Kasumi-1 (cell line): ENCODE measurements at places on chromosomes 3 and 15.

GRCh38 chr3:58411036-58411435, 22.6 kb downstream of the PDHB start:
- DNase-seq = no peak

- DNase-seq = no peak
Observed at GRCh38 chr3:67361323-67361722, 293.1 kb downstream of the SUCLG2 start.

- no peak for DNase-seq
Observed at GRCh38 chr15:31330836-31331235, 4.2 kb downstream of the KLF13 start.

DNA sequence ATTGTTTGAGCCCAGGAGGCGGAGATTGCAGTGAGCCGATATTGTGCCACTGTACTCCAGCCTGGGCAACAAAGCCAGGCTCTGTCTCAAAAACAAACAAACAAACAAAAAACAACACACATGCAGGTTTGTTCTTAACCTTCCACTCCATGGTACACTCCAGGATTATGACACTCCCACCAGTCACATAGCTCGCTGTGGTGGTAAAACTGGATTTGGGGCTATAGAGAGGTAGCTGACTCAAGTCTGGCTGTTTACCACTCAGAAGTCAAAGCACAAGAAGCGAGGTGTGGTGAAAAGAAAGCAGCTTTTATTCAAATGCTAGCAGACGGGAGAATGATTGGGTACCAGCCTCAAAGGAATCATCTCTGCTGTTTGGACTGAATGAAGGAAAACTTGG, 49.0 kb upstream of the SIAH2 start:
- no peak for DNase-seq

- no peak for DNase-seq
Observed at GRCh38 chr3:139893267-139893962, 41.6 kb upstream of the CLSTN2 start.

GRCh38 chr15:82856397-82857170, 47.2 kb downstream of the WHAMM start:
- DNase-seq = no peak

DNA sequence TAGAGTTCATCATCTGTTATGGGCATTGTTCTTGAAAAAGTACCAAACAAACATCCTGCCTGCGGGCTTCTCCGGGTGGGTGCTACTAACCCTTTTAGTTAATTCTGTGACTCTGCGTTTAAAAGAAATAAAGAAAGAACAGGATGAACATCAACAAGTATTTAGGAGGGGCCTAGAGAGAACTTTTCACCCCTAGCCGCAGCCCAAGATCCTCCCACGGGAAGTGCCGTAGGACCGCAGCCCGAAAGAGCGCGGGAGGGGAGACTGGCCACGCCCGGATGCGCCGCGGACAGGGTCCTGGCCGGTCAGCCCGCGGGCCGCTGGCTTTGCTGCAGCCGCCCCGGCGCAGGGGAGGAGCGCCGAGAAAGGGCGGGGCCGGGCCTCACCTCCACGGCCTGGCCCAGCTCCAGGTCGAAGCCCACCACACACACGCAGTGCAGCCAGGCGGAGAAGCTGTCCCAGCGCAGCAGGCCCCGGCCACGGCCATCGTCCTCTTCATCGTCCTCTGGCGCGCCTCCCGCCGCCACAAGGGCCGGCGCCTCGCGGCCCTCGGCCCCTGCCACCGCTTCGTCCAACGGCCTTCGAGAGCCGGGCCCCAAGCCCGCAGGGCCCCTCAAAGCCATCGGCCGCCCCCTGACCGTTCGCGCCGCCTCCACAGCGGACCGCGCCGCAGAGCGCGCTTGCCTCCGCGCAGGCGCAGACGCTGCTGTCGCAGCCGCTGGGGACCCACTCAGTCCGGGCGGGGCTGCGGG, at the start of gene DENND6A:
DENND6A (minus strand) TSS at position 682 of the 752 bp plus-strand sequence; CDS start at position 623, 59 bp downstream.
- peak; percentile 78 for DNase-seq

DNA sequence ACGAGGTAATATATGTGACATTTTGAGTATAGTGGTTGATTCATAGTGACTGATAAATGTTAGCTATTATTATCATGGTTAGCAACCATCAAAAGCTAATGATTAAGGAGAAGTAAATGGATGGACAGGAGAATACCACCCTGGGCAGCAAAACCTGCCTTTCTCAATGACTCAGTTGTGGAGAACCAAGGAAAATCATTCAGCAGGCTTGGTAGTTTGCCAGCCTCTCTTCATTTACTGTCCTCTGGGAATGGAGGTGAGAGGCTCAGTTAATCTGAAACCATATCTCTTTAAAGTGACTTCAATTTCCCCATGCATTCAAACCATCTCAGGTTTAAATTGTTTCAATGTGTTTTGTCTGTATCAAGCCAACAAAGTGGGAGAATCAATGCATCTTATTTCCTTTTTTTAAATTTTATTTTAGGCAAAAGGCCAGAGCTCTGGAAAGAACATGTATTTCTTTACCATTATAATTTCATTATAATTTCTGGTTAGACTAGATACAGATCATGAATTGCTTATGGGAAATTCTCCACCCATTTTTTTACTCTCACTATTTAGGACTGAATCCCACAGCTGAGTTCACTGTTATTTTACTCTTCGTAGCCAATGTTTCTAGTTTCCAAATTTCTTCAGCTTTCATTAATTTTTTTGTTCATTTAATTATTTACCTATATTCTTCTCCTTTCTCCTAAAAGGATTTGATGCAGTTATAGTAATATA, 2.7 kb downstream of the TM4SF18 start:
- DNase-seq = no peak

DNA sequence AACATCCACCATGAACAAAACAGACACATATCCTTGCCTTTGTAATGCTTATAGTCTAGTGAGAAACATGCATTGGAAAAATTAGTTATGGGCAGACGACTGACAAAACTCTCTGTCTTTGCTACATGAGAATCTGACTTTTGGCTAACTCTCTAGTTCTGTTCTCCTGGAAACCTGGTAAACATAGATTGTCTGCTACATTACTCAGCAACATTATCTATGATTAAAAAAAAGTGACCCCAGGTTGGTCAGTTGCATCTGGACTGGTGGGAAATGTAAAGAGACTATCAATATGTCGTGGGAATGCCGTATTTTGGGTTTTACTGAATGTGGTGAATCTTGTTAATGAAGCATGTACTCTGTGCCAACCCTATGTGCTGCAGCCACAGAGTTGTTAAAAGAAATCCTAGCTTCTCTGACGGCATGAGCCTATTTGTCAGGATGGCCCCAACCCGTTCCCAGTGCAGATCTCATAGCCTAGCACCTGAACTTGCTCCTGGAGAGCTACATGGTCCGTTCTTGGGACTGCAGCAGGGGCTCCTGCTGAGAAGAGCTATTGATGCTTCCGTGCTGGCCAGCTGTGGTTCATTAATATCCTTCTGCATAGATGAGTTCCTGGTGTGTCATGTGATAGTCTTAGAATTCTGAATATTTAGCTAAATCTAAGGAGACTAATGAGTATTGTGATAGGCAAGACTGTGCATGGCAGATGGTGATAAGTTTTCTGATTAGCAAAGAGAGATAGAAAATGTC, 311.7 kb upstream of the ZNF717 start:
- no peak for DNase-seq

- DNase-seq = no peak
Observed at GRCh38 chr15:69013726-69014406, 629 bp upstream of the NOX5 start.

DNA sequence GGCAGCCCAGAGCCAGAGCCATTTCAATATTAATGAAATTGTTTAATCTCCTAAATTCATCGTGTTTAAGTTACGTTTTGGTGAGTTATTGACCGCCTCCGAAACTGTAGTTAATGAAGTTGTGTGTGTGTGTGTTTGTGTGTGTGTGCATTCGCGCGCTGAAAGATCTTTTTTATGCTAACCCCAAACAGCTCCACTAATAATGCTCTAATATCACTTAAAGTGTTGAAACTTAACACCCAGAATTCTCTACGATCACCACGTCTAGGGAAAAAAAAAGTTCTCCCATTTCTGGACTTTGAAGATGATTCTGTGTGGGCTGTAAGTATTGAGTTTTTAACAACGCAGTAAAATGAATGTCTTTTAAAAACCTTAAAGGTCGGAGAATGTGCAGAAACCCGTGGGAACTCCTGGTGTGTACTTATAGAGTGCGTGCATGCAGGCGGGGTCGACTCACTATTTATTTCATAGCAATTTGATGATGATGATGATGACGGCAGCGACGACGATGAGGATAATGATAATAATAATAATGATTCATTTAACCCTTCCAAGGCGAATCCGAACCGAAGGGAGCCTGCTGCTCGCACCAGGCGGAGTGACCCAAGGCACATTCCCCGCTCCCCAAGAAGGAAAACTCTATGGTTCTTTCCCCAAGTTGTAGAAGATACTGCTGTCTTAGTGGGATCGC, 1.4 kb upstream of the FOXB1 start:
- DNase-seq = no peak

DNA sequence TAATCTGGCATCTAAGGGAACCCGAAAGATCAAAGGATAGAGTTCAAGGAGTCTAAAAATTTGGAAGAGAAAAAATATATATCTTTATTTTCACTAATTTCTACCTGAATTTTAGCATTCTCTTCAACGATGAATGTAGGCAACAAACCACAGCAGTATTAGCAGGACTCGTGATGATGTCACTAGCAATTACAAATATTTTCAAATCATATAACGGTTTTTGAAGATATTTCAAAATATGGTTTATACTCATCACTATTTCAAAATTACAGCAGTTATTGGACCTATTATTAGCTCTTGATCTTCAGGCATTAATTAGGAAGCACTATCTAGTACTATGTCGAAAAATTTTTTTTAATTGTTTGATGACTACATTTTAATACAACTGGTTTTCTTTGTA, 27.0 kb upstream of the ANKDD1A start:
- no peak for DNase-seq

GRCh38 chr3:13878281-13879101, 1.4 kb downstream of the WNT7A start:
- DNase-seq = no peak

- DNase-seq = peak; percentile 43
Observed at GRCh38 chr3:127779747-127780146, 42.6 kb downstream of the MGLL start.

DNA sequence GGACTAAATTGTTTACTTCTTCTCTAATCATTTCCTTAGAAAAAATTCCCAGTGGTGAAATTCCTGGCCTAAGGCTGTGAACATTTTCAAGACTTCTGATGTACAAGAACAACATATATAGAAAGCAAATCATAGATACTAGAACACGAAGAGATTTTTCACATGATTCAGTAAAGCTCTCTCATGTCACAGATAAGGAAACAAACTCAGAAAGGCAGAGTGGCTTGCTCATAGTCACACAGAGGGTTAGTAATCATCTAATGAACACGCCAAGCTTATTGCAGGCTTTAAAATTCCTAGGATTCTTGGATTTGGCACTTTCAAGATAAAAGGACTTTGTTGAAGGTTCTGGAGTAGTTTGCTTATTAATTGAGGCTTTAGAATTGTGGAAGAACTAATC, 26.2 kb downstream of the CRTAP start:
- no peak for DNase-seq

- no peak for DNase-seq
Observed at GRCh38 chr3:184611607-184612281, 50.2 kb downstream of the EPHB3 start.

DNA sequence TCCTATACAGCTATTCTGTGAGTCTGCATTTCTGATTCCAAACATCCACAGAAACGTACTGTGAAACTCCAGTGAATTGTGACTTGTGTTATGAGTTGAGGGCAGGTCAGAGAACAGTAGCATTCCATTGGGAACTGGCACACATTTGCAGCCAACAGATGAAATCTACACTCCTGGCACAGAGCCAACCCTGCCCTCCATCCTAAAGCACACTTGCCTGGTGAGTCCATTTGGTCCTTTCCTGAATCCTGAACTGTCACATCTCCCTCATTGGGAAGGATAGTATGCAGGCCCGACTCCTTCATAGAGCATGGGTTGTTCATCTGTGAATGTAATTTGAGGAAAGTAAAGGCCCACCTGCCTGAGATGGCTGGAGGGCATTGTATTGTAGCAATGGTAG, 314.3 kb upstream of the RASGRP1 start:
- DNase-seq = no peak

DNA sequence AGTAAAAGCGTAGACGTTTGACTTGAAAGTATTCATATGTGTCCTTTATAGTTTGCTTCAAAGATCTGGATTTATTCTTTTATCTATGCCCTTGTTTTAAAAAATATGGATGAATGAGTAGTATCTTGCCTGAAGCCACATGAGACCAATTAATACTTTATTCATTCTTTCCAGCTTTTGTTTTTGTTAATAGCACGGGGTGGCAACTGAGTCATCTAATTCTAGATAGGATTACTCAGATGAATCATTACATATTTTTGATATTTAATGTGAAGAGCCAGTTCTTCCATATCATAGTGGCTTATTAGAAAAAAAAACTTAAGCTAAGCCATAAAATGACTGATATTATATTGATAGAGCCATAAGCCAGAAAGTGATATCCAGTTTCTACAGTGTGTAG, 121.9 kb downstream of the BBX start:
- no peak for DNase-seq

GRCh38 chr3:61664105-61664482, 102.7 kb downstream of the PTPRG start:
- DNase-seq = no peak

GRCh38 chr3:62815981-62816380, 59.2 kb downstream of the CADPS start:
- DNase-seq = no peak

- no peak for DNase-seq
Observed at GRCh38 chr15:86691091-86691663, 611.5 kb downstream of the AGBL1 start.

DNA sequence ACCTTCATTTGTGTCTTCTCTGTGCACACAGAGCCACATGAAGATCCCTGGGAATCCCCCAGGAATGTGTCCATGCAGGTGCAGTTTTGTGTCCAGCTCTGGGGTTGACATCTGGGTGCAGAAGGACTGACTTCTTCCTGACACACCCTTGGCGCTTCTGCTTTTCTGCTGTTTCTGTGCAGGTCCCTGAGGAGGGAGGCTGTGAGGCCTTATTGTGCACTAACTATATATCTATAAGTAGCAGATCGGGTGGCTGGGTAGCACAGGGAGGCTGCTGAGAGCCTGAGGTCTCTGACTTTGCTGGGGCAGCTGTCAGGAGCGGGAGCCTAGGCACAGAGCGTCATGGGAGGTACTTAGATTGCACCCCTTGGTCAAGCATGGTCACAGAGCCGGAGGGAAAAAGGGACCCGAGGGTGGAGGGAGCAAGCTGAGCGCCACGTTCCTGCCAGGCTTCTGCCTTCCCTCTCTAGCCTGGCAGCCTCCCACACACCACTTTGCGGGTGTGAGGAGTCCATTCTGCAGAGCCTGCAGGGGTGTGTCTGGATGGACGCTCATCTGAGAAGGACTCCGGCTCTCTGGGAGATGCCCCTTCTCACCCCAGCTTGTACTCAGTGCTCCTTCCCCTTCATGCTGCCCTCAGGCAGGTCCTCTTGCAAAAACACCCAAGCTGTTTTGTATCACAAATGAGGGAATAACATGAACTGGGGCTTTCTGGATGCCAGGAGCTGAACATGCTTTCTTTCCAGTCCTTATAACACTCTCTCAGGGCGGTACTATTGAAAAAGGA, 23.9 kb downstream of the CCDC33 start:
- no peak for DNase-seq

- DNase-seq = no peak
Observed at GRCh38 chr3:78889348-78889747, 878.5 kb downstream of the ROBO1 start.

GRCh38 chr3:101011136-101011535, 17.9 kb upstream of the ABI3BP start:
- no peak for DNase-seq
